Naive thymus-derived CD8-positive, alpha-beta T cell (primary cell): ENCODE measurements at places on chromosomes 1 and 21.

GRCh38 chr1:89953929-89954328 lies 41.0 kb upstream of the ZNF326 start:
- no peak for DNase-seq

- no peak for DNase-seq
These were observed 19.3 kb upstream of the AADACL3 start for GRCh38 chr1:12696658-12697057.

- DNase-seq, result peak; percentile 30
These were observed 13.9 kb downstream of the NT5C1A start for GRCh38 chr1:39657923-39658485.

DNA sequence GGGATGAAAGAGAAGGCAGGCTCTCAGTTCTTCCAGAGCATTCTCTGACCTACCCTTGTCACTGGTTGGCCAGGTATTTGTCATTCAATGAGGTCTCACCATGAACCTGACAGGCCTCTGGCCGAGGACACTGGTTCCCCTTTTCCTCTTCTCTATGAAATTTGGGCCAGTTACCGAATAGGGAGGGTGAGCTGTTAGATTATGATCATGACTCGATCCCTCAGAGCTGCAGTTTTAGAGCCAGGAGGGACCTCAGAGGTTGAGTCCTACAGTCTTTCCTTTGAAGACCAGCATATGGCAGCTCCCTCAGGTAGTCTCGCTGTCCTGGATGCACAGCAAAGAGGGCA lies 29.5 kb upstream of the CLSTN1 start:
- DNase-seq, result no peak

GRCh38 chr1:29218223-29218622 lies 12.5 kb downstream of the MECR start:
- no peak for DNase-seq

DNA sequence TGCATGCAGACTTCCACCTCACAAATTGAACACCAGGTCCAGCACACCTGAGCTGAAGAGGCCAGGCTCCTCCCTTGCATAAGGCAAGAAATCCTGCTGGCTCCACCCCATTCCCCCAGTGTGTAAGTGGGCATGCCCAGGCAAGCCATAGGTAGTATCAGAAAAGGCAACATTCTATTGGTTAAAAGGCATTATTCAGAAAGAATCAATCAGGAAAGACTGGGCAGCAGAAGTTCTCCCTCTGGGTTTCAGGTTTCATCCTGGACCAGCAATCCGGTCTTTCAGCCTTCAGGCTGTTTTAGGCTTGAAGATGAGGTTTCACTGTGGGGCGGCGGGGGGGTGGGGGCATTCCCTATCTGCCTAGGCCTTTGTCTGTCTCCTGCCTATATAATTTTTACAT lies 42.0 kb upstream of the LHX8 start:
- DNase-seq, result no peak
